ENCODE measurements at places on chromosomes 12 and 14. TPM values are rescaled to one million over a fixed set of nuclear protein-coding genes. Genes with fewer than 3 reads are reported as not detected.

DNA sequence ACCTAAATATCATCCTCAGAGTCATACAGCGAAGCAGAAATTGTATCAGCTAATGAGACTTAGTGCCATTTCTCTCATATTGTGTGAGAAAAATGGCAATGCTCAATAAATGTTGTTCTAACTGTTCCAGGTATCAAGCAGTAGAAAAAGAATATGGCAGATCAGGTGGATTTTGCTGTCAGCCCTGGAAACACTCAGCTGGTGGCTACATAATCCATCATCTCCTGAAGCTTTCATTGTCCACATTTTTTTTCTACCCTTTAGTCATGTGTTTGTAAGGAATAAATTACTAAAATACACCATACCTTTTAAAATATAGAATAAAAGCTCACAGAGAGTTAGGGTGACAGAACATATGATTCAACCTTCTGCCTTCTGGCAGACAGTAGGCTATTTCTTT is 840.3 kb downstream of the DIO2 start:
- H3K4me3 ChIP-seq, result no peak overlapping the region
- DNase-seq, result no peak
- H3K27me3 ChIP-seq, result no peaks in the 10 kb centered on the region
- H3K27ac ChIP-seq, result no peak overlapping the region
- no peaks in the 10 kb centered on the region for H3K36me3 ChIP-seq

DNA sequence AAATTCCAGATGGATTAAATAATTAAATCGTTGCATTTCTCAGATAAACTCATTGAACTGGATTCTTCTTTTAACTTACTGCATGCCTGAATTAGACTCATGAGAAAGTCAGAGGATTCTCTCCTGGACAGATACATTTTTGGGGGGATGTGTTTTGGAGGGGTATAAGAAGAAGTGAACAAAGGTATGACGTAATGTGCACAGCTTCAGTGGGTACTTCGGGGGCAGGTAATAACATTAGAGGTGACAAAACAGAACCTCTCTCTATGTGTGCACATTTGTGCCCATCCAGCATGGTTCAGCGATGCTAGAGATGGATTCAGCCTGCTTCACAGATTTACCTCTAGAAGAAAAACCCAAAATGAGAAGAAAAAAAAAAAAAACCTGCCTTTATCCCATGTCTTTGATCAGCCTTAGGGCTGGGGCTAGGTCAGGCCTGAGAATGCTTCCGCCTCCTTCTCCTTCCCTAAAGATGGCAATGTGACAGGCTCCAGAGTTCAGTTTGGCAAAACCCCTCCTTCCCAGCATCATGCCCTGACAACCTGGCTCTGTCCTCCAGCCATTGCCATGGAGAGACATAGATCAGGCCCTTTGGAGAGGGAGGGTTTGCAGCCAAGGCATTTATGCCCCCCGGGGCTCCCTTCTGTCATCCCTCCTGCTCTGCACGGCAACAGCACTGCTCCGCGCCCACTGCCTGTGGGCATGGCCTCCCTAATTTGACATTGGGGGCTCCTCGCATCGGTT is 166.7 kb downstream of the KCNA5 start:
- no peak overlapping the region for H3K4me3 ChIP-seq
- H3K27ac ChIP-seq, result no peak overlapping the region
- no peaks in the 10 kb centered on the region for H3K36me3 ChIP-seq
- H3K4me1 ChIP-seq, result no peaks in the 10 kb centered on the region

GRCh38 chr12:2607881-2608607 is 186.7 kb upstream of the FKBP4 start:
- no peak overlapping the region for H3K27ac ChIP-seq
- no peak overlapping the region for H3K4me3 ChIP-seq
- H3K4me1 ChIP-seq, result peaks cover 3% of the 10 kb centered on the region
- H3K27me3 ChIP-seq, result peaks cover 8% of the 10 kb centered on the region
- DNase-seq, result no peak
- H3K36me3 ChIP-seq, result no peaks in the 10 kb centered on the region

DNA sequence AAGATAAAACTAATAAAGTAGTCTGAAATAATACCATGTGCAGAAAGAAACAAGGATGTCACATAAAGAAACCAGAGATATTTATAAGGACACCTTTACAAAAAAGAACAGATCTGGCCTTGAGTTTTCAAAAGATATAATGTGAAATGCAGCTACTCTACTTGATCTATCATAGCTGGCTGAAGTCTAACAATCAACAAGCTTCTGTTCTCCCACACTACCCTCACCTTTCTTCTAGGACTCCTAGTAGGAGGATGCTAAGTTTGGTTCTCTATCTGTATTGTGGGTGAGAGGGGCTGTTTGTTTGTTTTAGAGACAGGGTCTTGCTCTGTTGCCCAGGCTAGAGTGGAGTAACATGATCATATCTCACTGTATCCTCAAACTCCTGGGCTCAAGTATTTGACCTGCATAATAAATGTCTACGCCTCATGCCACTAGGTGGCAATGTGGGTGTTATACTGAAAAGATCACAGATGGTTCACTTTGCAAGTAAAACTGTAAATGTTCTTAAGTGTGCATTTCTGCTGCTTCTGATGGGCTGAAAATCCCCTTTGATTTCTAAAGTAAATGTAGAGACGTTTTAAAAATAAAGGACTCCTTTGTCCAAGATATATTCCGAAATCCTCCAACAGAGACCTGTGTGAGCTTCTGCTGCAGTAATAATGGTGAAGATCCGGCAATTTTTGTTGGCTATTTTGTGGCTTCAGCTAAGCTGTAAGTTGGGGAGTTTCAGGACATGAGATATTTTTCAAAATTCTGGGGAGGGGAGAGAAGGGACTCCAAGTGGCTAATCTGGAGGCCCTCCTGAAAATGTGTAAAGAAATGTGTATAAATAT is 269.3 kb downstream of the DAD1 start:
- H3K4me1 ChIP-seq, result no peaks in the 10 kb centered on the region
- H3K36me3 ChIP-seq, result no peaks in the 10 kb centered on the region
- H3K27me3 ChIP-seq, result no peaks in the 10 kb centered on the region
- peak overlapping the region; percentile 21 for H3K27ac ChIP-seq
- H3K4me3 ChIP-seq, result peak overlapping the region; percentile 55

GRCh38 chr12:131195796-131196195 is 242.1 kb downstream of the ADGRD1 start:
- H3K36me3 ChIP-seq, result no peaks in the 10 kb centered on the region
- H3K27me3 ChIP-seq, result peaks cover 4% of the 10 kb centered on the region

GRCh38 chr12:54331461-54331860 is 6.5 kb downstream of the COPZ1 start:
- DNase-seq, result no peak
- peak overlapping the region; percentile 56 for H3K27ac ChIP-seq
- peaks cover 38% of the 10 kb centered on the region for H3K4me1 ChIP-seq

DNA sequence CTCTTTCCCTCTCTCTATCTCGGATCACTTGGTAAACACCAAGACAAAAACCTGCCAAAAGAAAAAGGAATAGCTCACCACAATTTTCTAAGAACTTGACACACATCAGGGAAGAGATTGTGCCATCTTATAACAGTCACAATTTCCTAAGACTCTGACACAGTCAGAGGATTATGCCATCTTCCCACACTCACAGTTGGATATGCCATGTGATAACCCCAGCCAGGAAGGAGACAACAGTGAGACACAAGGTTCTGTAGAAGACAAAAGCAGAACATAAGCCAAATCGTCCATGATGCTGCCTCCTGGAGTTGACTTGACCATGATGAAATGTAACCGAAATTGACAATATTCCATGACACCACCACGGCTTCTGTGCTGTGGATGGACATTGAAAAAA is 2.8 kb upstream of the CLEC9A start:
- no peaks in the 10 kb centered on the region for H3K4me1 ChIP-seq
- no peak overlapping the region for H3K4me3 ChIP-seq
- H3K36me3 ChIP-seq, result no peaks in the 10 kb centered on the region
- H3K27me3 ChIP-seq, result peaks cover 14% of the 10 kb centered on the region
- DNase-seq, result no peak

GRCh38 chr14:54356172-54356571 is 40.6 kb upstream of the CDKN3 start:
- H3K36me3 ChIP-seq, result no peaks in the 10 kb centered on the region
- peaks cover 33% of the 10 kb centered on the region for H3K27me3 ChIP-seq
- no peak for DNase-seq
- no peak overlapping the region for H3K27ac ChIP-seq
- H3K4me3 ChIP-seq, result no peak overlapping the region
- peaks cover 6% of the 10 kb centered on the region for H3K4me1 ChIP-seq

- peaks cover 2% of the 10 kb centered on the region for H3K4me1 ChIP-seq
- no peaks in the 10 kb centered on the region for H3K36me3 ChIP-seq
- no peak overlapping the region for H3K4me3 ChIP-seq
- no peak overlapping the region for H3K27ac ChIP-seq
Observed at GRCh38 chr12:111085096-111085495, 164.7 kb upstream of the MYL2 start.

GRCh38 chr12:70246580-70246979 is 3.3 kb downstream of the CNOT2 start:
- H3K27ac ChIP-seq, result no peak overlapping the region
- H3K4me1 ChIP-seq, result peaks cover 33% of the 10 kb centered on the region
- H3K4me3 ChIP-seq, result no peak overlapping the region
- peaks cover 15% of the 10 kb centered on the region for H3K36me3 ChIP-seq

GRCh38 chr14:22667881-22668280 is 23.7 kb upstream of the OR6J1 start:
- peaks cover 5% of the 10 kb centered on the region for H3K4me1 ChIP-seq
- H3K27me3 ChIP-seq, result peaks cover 2% of the 10 kb centered on the region
- DNase-seq, result no peak
- H3K36me3 ChIP-seq, result no peaks in the 10 kb centered on the region
- H3K27ac ChIP-seq, result no peak overlapping the region

- H3K4me3 ChIP-seq, result no peak overlapping the region
- peaks cover 38% of the 10 kb centered on the region for H3K4me1 ChIP-seq
- H3K27me3 ChIP-seq, result no peaks in the 10 kb centered on the region
Observed at GRCh38 chr12:44812062-44812461, 64.1 kb downstream of the NELL2 start.

DNA sequence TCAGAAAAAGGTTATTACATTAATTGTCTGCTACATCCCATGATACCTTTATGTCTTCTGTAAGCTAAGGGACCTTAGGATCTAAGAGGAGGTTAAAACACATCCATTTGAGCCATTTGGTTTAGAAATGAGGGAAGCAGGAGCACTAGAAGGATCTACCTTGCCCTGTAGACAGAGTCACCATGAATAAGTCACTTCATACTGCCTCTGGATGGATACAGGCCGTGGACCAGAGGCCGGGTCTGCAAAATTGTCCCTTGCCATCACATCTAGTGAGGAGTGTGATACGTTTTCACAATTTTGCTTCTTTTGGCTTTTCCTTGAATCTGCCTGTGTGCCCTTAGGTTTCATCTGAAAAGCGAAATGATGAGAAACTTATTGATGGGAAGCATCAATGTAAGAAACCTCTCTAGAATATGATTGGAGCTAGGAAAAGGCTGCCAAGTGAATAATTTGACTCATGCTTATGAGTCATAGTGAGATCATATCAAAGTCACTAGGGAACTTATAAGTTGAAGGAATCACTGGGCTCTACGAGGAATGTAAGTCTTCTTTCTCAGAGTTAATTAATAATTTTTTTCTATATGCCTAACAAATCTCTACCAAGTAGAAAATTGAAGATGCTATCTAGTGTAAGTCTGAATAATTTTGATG is 10.8 kb downstream of the GLRX5 start:
- H3K4me1 ChIP-seq, result peaks cover 9% of the 10 kb centered on the region
- no peaks in the 10 kb centered on the region for H3K27me3 ChIP-seq
- H3K27ac ChIP-seq, result no peak overlapping the region
- DNase-seq, result no peak

DNA sequence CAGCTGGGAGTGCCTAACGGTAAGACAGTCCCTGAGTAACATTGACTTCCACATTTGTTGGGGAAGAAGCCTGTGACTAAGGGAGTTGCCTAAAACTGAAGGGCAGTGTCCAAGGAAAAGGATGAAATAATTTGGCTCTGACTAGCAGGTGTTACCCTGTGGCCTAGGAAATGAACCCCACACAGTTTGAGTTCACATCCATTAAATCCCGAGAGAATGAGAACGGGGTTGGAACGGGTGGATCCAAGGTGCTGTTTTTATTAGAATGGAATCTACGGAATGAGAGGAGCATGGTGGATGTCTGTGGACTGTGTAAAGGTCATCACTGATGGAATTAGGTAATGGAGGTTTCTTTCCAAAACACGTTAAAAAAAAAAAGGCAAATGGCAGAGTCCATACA is 324.0 kb downstream of the MED13L start:
- peaks cover 3% of the 10 kb centered on the region for H3K4me1 ChIP-seq
- H3K4me3 ChIP-seq, result no peak overlapping the region
- no peaks in the 10 kb centered on the region for H3K27me3 ChIP-seq

- H3K36me3 ChIP-seq, result peaks cover 2% of the 10 kb centered on the region
- no peak overlapping the region for H3K4me3 ChIP-seq
- peaks cover 7% of the 10 kb centered on the region for H3K4me1 ChIP-seq
- no peak overlapping the region for H3K27ac ChIP-seq
Observed at GRCh38 chr12:102513739-102514138, 33.4 kb upstream of the IGF1 start.

GRCh38 chr14:100124551-100125088 is 34.8 kb downstream of the DEGS2 start:
- no peak overlapping the region for H3K27ac ChIP-seq
- DNase-seq, result no peak
- H3K4me1 ChIP-seq, result peaks cover 7% of the 10 kb centered on the region
- no peak overlapping the region for H3K4me3 ChIP-seq
- peaks cover 26% of the 10 kb centered on the region for H3K36me3 ChIP-seq

- H3K36me3 ChIP-seq, result peaks cover 13% of the 10 kb centered on the region
- H3K27me3 ChIP-seq, result no peaks in the 10 kb centered on the region
- H3K27ac ChIP-seq, result peak overlapping the region; percentile 93
- peak overlapping the region; percentile 23 for H3K4me3 ChIP-seq
- H3K4me1 ChIP-seq, result peaks cover 26% of the 10 kb centered on the region
Observed at GRCh38 chr12:75389061-75389460, 1.8 kb upstream of the GLIPR1L2 start.

DNA sequence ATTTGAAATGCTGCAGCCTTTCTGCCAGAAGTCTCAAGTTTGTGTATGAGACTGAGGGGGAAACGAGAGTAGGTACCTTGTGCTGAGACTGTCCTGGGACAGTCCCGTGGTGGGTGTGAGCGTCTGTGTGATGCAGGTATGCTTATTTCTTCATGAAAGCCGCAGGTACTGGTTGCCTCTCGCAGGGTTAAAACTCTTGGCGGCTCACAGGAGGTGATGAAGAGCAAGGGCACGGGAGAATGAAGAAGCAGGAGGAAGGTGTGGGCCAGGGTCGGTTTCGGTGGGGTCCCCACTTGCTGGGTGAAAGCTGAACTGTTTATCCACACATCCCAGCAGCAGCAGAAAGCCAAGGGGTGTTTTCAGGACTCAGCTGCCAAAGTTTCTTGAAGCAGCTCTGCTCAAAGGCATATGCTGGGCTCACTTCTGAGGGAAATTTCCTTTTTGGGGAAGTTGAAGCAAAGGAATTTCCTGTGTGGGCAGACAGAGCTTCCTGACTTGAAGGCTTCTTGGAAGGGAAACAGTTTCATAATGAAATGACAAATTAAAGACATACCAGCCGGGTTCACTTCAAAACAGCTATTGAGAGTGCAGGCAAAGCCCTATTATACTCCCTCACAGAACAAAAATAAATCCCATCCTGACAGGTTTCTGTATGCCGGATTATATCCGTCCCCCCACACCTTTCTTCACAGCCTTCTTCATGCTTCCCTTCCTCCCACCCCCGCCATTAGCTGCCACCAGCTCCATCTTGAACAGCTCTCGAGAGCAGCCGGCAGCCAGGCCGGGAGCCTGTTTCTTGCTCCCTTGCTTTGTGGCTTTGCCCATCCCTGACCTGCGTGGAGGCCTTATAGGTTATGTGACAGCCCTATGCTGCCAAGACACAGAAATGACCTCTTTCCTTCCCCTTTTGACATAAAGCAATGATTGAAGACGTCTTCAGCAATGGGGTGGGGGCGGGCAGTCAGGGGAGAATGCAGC is 116.6 kb downstream of the ETV6 start:
- H3K4me1 ChIP-seq, result peaks cover 43% of the 10 kb centered on the region
- H3K36me3 ChIP-seq, result peaks cover 21% of the 10 kb centered on the region

The MYL6B gene
- 47.8 TPM for total RNA-seq

The IGFBP6 gene
- total RNA-seq, result 2.3 TPM

The GSG1 gene
- total RNA-seq, result not detected

The APOLD1 gene
- total RNA-seq, result 12.1 TPM

The NPAS3 gene
- total RNA-seq, result not detected

All from activated naive CD8-positive, alpha-beta T cell treated with anti-CD3 and anti-CD28 coated beads, Interleukin-2, amount 10 ng/mL, durations not matched to agents 7 days and 5 days (primary cell).